ENCODE measurements at places on chromosomes 1 and 21. TPM values are rescaled to one million over a fixed set of nuclear protein-coding genes. Genes with fewer than 3 reads are reported as not detected.

- no peak for DNase-seq
Measured at GRCh38 chr1:1293263-1294249, 13.3 kb downstream of the SCNN1D start.

DNA sequence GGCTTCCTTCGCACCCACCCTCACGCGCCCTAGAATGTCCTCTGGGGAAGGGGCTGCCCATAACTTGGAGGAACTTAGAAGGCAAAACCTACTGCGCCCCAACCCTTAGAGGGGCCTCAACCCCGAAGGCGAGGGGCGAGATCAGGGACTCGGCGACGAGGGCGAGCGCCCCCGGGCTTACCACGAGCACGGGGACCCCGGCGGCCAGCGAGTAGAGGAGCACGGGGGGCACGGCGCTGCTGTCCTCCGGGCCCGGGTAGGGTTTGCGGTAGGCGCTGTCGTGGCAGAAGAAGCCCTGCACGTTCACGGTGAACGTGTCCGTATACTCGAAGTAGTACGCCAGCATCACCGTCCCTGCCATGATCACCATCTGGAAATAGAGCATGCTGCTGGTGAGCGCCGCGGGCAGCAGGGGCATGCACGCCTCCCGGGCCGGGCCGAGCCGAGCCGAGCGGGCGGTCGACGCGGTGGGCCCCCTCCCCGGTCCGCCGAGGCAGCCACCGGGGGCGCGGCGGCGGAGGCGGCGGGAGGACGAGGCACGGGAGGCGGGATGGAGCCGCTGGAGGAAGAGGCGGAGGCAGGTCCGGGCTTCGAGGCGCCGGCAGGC is 304 bp downstream of the PLPPR5 start:
- no peak for DNase-seq

GRCh38 chr1:221940631-221941030 is 198.7 kb upstream of the DUSP10 start:
- DNase-seq, result no peak

- no peak for DNase-seq
Measured at GRCh38 chr1:206105464-206105995, 11.7 kb downstream of the AVPR1B start.

GRCh38 chr1:157161901-157162300 is 23.7 kb upstream of the ETV3 start:
- no peak for DNase-seq

DNA sequence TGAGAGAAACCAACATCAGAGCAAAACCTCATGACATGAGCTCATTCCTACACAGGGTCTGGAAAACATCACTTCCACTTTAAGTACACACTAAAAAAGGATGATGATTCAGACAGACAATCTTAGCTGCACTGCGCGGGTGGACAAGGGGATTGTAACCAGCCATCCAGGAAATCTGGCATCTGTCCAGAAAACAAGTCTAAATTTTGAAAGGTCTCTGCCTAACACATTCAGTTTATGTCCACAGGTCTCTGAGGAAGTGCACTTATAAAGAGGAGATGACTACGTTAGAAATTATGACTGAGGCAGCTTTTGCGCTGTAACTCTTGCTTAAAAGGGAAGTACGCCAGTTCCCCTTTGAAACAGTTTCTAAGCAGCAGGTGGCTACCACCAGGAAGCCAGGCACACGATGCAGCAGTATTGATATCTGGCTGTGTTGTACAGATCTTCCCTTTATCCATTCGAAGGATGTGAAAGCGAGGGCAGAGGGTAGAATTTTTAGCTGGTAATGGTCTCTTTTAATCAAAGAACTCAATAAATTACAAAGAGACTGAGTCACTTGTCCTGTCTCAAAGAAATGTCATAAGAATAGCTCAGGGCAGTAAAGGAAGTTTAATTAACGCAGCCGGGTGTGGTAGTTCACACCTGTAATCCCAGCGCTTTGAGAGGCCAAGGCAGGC is 128.0 kb downstream of the SETD4 start:
- DNase-seq, result no peak

DNA sequence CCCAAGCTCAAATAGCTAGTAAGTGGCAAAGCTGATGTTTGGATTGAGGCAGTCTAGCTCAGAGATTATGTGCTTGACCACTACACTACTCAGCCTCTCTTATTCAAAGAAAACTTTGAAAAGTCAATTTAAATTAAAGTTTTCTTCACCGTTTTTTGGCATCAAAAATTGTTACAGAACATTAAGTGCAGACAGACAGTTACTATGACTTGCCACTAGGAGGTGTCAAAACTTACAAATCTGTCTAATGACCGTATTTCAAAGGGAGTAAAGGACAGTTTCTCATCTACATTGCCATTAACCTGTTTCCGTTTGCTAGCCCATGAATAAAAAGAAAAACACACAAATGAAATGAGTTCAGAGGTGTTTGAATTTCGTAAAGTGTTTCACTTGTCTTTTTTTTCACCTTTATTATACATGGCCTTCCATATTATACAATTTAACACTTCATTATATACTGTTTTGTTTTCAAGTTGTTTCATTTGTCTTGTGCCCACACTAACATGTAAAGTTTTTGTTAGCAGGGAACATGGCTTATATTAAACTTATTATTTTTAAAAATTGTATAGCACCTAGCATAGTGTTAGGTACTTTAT is 57.4 kb upstream of the MTF2 start:
- DNase-seq, result no peak

FAM177B gene
- total RNA-seq, result not detected

Data from activated T-helper 1 cell treated with anti-CD3 and anti-CD28 coated beads, Interleukin-12 subunit alpha, Interleukin-12 subunit beta, Interleukin-2, Interleukin-4 antibody, amounts not matched to agents 30 ng/mL and 10 ng/mL and 1 ng/mL, durations not matched to agents 14 hours and 24 hours and 36 hours (primary cell).